H7 (cell line): ENCODE measurements at places on chromosomes 1 and 21.

DNA sequence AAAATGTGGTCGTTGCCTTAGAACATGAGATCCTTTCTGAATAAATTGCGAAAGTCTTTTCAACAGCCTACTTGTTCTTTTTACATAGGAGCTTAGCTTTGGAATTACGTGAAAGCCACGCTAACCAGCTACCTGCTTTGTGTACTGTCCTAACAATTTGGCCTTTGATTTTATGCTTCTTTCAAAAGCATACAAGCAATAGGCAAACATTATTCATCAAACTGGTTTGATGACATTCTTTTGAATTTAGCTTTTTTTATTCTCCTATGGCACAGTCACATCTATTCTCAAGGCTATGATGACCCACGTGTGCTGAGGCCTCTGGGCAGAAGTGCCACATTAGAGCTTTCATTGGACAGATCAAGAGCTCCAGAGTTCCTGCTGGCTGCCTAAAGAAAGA lies 178.0 kb upstream of the DPT start:
- DNase-seq = no peak

GRCh38 chr1:58939146-58939545 lies 155.3 kb upstream of the JUN start:
- no peak for DNase-seq

DNA sequence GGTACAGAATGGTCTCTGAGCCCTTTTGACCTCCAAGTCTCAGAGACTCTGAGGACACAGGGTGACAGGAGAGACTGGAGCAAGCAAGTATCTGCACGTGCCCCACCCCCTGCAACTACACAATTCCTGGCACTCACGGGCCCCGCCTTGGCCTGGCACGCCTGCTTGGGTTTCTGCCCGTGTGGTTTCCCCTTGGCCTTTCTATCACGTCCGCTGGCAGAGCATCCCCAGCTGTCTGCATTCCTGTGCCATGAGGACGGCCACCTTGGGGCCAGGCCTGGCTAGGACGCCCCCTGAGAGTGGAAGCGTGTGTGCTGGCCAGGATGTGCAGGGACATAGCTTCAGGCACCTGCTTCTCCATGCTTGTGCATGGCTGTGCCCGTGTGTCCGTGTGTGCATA lies 14.3 kb upstream of the EDN2 start:
- DNase-seq = no peak

DNA sequence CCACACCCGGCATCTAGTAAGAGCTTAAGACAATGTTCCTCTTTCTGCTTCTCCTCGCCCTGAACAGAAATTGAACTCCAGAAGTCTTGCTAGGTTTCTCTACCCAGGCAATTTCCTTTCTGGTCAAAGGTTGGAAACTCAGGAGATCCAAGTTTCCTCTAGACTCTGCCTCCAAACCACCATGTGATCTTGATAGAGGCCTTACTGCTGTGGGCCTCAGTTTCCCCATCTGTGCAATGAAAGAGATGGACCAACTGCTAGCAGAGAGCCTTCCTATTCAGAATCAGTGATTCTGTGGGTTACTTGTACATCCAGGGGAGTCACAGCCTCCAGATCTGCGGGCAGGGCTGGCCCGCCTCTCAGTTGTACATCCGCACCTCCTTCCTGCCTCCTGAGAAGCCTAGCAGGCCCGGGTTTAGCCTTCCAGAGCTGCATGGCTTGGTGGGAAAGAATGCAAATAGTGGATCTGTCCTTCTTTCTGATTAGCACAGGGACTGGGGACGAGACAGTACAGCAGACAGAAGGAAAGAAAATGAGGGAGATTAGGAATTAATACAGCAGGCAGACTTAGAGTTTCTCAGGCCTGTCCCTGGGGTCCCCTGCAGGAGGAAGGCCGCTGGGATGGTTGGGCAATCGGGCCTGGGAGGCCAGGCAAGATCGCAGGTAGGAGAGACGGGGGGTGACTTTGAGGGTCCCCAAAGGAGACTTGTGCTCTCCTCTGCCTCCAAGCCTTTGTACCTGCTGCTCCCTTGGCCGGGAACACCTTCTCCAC lies 83.9 kb downstream of the PAX7 start:
- no peak for DNase-seq

DNA sequence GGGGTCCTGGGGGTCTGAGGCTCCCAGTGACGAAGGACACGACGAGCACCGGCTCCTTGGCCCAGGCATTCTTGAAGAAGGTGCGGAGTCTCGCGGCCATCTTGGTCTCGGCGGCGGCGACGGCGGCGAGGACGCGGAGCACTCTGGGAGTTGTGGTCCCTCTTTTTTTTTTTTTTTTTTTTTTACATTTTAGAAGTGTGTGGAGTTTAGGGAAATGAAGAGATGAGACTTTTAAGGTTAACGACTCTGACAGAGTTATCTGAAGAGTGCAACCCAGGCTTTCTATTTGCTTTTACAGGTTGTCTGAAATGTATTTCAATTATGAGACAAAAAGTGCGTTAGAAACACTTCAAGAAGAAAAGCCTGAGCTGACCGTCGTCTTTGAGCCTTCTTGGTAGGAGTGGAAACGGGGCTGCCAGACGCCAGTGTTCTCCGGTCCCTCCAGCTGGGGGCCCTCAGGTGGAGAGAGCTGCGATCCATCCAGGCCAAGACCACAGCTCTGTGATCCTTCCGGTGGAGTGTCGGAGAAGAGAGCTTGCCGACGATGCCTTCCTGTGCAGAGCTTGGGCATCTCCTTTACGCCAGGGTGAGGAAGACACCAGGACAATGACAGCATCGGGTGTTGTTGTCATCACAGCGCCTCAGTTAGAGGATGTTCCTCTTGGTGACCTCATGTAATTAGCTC lies 9.7 kb downstream of the OR2B11 start:
- DNase-seq = peak; percentile 85

DNA sequence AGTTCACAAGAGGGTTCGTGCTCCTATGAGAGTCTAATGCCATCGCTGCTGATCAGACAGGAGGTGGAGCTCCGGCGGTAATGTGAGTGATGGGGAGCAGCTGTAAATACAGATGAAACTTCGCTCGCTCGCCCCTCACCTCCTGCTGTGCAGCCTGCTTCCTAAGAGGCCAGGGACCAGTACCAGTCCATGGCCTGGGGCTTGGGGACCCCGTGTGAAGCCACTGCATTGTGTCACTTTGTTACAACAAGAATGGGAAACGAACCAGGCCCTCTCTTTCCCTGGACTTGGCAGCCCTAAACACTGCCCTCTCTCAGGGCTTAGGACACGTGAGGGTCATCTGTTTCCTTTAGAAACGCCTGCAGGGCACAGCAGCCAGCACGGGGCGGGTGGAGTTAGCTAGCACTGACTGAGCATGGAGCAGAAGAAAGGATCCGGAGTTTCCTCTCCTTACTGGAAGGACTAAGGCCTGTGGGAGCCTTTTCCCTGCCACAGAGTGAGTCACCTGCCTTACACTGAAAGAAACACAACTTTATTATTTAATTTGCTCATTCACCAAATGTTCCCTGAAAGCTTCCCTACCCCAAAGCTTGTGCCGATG lies 185.2 kb upstream of the TMEM51 start:
- DNase-seq = no peak

- no peak for DNase-seq
Observed at GRCh38 chr1:208841436-208841835, 597.3 kb upstream of the PLXNA2 start.

GRCh38 chr21:35414507-35415139 lies 365.5 kb upstream of the RUNX1 start:
- peak; percentile 29 for DNase-seq

DNA sequence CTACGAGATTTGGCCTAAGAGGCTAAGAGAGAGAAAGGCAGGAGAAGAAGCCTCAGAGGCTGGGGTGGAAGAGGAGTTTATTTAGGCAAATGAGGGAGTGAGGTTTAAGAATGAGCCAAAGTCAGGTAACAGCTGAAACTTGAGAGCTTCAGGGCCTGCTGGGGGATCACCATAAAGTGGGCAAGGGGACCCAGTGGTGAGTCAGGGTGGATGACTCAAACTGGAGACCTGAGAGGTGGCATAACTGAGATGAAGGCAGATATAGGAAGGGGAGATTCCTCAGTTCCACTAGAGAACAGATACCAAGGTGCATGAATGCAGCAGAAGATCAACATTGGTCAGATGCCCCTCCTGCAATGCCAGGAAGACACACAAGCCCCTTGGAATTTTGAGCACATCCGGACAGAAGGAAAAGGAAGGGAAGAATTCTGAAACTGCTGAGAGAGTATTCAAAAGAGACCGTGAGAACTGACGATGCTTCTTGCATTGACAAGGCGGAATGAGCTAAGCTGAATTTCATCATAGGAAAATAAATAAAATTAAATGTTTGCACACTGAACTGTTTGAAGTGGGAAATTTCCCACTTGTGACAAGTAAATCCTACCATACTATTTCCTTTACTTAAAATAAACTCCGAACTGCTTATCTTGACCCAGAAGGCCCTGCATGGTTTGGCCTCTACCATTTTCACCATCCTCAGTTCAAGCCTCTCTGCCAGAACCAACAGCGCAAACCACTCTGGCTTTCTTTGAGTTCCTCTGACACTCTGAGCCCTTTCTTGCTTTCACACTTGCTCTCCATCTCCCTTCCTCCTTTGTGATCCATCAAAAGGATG lies 94.1 kb downstream of the NMNAT2 start:
- DNase-seq = no peak

GRCh38 chr1:151106894-151107293 lies 36.3 kb downstream of the GABPB2 start:
- DNase-seq = no peak

DNA sequence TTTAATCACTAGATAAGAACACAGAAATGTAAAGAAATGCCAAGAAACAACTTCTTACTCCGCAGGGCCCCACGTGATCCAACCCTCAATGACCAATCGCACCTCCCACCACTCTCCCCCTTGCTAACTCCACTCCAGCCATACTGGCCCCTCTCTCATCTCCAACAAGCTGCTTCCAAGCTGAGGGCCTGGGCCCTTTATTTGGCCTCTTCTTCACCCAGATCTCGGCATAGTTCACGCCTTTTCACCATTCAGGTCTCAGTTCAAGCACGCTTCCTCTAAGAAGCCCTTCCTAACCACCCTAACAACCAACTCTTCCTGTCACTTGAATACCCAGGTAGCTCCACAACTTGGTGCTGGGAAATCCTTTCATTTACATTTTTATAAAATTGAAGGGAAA lies 110.7 kb downstream of the TGFBR3 start:
- no peak for DNase-seq

DNA sequence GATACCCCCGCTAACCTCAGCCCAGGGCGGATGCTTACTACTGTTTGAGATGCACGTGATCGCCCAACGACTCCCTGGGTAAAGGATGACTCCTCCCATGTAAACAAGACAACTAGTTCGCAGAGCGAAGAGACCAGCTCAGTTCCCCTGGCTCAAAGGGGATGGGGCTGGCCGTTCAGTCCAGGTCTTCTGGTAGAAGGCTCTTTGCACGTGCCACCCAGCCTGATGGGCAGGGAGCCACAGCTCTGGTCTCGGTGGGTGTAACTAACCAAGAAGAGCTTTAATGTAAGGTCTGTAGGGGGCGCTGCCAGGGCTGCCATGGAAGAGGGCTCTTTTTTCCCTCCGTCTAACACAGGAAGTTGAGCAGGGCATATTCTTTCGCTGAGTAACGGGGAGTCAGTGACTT lies 49.4 kb upstream of the PARP1 start:
- DNase-seq = peak; percentile 77

- DNase-seq = peak; percentile 48
Observed at GRCh38 chr1:23019863-23020625, 776 bp downstream of the KDM1A start.

DNA sequence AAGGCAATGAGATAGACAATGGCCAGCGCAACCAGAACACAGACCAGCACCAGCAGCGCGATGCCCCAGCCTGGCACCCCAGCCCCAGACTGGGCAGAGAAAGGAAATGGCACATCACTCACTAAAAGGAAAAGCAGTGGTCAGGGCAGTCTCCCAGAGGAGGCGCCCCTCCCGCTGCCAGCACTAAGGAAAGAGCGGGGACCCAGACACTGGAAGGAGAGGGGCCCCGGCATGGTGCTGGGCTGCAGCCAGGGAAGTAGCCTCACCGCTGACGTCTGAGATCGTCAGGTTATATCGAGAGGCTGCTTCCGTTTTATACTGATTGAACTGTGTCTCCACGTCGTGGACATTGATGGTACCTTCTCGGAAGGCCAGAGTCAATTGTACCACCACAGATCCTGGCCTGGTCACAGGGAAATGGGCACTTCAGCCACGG lies 13.8 kb downstream of the TRIM46 start:
- peak; percentile 66 for DNase-seq
